GM12891 (cell line): ENCODE measurements at places on chromosomes 3 and 15.

GRCh38 chr15:85335193-85335942 is 45.0 kb upstream of the AKAP13 start:
- no peak for DNase-seq

DNA sequence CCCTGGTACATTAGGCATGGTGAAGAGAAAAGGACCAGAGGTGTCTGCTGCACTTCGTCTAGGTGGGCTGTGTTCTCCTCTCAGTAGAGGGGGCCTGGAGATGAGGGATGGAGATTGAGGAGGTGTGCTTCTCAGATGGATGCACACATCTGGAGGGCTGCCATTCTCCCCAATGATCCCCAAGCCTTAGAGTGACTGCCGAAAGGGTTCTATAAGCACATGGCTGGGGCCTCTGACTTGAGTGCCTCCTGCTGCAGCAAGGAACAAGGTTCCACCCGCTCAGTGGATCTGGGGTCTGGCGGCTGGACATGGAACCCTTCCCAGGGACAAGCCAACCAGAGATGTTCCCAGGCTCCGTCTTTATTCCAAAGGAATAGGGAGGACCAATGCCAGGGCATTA is 66.8 kb downstream of the CPN2 start:
- no peak for DNase-seq

DNA sequence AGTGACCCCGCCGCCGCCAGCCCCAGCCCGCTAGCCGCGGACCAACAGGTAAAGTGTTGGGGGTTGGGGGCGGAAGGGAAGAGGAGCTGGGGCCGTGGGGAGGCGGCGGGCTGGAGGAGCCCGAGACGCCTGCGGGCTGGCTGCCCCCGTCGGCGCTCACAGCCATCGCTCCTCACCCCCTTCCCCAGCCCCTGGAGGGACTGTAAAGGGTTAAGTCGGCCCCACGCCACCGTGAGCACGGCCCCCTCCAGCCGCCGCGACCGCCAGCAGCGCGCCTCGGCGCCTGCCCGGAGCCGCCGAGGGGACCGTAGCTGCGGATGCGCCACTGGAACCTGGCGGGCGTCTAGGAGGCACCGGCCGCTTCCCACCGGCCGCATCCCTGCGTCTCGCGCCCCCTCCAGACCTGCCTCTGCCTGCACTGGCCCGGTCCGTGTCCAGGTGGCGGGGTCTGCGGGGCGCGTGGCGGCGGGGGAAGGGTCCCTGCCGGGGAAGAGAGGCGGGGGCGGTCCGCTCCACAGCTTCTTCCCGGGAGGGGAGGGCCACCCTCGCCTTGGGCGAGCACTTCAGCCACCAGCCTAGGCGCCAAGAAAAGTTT is 522 bp downstream of the MED12L start:
- DNase-seq: peak; percentile 42

- no peak for DNase-seq
These were observed 15.3 kb upstream of the UNC13C start for GRCh38 chr15:53962646-53963561.

GRCh38 chr3:133561679-133562078 is 11.8 kb upstream of the CDV3 start:
- no peak for DNase-seq

DNA sequence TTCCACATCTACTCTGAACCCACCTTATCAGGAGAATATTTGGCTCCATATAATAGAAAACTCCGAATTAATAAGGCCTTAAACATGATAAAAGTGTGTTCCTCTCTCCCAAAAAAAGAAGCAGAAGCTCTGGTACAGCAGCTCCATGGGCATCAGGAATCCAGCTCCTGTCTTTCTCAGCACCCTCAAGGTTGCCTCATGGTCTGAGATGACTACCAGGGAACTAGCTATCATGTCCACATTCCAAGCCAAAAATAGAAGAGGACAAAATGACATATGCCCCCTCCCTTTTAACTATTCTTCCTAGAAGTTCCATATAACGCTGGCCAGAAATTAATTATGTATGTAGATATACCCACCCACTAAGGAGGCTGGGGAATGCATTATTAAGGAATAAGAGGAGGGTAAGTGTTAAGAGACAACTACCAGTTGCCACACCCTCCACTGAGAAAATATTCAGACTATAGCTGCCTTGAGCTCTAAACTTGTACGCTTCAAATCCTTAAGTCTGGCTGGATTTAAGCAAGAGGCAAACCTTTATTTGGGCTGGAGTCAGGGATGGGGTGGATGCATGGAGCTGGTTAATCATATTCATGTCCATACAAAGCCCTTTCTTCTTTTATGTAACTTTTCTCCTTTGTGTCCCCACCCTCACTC is 35.8 kb upstream of the CTDSPL start:
- DNase-seq: no peak

DNA sequence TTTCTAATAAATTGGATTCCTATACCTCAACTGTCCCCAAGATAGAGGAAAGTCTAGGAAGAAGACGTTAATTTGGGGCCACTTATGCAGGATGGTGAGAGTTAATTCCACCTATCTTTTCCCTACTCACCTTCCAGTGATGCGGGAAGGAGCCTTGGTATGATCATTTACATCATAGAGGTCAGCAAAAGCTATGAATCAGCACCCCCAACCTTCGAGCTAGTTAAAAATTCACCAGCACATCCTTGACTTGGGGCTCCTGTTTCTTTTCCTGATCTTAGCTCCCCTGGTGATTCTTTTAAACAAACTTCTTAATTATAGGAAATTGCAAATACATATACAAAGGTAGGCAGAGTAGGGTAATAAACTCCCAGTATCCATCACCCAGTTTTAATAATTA is 366.6 kb downstream of the SOX2 start:
- DNase-seq: no peak

DNA sequence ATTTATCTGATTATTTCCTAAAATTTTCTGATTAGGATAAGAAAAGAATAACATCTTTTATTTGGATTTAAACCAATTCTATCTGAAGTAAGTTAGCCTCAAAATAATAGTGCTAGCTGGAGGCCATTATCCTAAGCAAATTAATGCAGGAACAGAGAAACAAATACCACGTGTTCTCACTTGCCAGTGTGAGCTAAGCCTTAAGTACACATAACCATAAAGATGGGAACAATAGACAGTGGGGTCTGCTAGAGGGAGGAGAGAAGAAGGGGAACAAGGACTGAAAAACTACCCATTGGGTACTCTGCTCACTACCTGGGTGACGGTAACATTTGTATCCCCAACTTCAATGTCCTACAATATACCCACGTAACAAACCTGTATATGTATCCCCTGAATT is 31.3 kb upstream of the LYSMD4 start:
- no peak for DNase-seq

GRCh38 chr3:16112910-16113504 is 61.5 kb upstream of the GALNT15 start:
- no peak for DNase-seq

GRCh38 chr3:112640930-112641801 is at the start of gene CCDC80:
CCDC80 (minus strand) TSS chr3:112641143; CDS start chr3:112639905, 1,238 bp downstream.
- no peak for DNase-seq

DNA sequence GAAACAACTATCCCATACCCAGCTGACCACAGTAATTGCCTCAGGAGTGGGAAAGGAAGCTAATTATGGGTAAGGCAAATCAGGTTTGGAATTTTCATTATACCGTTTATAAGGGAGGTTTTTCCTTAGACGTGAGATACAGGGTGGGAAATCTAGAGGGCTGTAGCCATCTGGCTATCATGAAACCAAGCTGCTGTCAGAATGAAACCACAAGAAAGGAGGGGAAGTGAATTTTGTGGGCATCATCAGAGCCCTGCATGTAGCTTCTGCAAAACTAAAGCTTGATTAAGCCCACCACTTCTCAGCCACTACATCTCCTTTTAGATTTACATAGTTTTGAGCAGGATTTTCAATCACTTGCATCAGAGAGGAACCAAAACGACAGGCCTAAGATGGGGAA is 893.5 kb downstream of the TUSC7 start:
- no peak for DNase-seq

- DNase-seq: no peak
These were observed 79.9 kb downstream of the CHSY1 start for GRCh38 chr15:101171954-101172353.

- no peak for DNase-seq
These were observed 1141.0 kb downstream of the IGSF11 start for GRCh38 chr3:117893638-117894037.

DNA sequence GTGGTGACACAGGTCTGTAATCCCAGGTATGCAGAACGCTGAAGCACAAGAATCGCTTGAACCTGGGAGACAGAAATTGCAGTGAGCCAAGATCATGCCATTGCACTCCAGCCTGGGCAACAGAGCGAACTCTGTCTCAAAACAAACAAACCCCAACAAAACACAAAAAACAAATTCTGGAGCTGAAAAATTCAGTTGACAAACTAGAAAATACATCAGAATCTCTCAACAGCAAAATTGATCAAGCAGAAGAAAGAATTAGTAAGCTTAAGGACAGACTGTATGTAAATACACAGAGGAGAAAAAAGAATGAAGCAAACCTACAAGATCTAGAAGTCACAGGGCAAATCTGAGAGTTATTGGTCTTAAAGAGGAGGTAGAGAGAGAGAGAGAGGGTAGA is 25.3 kb downstream of the NCBP2 start:
- no peak for DNase-seq

DNA sequence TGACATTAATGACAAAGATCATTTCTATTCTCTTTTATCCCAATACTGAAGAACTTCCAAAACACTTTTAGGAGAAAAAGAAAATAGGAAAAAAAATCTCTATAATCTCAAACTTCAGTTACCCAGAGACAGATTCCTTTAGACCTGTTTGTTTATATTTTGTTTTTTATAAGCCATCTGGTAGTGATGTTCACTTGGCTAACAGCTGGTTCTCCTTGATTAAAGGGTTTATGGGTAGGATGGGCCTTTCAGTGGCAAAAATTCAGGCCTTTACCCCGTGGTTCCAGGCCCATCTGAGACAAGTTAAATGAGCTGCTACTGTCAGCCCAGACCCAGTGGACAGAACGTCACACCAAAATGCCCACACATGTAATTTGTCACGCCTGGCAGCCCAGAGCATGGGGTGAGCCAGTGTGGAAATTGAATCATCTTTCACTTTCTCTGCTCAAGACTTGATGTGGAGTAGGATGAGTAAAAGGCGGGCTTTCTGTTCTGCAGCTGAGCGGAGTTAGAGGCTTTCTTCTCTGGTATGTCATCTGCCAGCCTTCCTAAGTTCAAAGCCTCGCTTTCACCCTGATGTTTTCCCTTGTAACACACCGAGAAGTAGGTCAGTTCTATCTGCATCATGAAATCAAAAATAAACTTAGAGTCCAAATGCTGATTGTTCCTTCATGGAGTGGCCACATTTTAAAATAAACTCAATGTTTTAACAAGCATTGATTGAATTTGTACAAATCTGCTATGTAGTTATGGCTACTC is 62.5 kb upstream of the SKOR1 start:
- DNase-seq: peak; percentile 26

GRCh38 chr3:174229916-174230315 is 629.2 kb upstream of the NAALADL2 start:
- no peak for DNase-seq

DNA sequence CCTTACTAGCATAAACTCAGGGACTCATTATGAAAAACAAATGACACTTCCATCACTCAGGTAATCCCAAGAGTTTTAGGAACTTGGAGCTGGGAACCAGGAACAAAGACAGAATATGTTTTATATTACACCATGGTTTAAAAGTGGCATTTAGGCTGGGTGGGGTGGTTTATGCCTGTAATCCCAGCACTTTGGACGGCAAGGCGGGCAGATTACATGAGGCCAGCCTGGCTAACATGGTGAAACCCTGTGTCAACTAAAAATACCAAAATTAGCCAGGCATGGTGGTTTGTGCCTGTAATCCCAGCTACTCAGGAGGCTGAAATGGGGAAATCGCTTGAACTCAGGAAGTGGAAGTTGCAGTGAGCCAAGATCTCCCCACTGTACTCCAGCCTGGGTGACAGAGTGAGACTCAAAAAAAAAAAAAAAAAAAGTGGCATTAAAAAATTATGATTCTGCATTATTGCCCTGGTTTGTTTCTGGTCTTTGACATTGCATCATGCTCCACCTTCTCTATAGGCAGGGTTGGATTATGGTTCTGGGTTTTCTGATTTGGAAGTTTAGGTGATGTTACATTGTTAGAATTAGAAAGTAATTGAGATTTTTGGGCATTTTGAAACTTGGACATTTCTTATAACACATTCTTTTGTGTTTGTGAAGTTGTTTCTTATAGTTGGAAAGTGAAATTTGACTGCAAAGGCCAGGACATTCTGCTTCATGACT is 19.0 kb downstream of the SQOR start:
- DNase-seq: no peak

DNA sequence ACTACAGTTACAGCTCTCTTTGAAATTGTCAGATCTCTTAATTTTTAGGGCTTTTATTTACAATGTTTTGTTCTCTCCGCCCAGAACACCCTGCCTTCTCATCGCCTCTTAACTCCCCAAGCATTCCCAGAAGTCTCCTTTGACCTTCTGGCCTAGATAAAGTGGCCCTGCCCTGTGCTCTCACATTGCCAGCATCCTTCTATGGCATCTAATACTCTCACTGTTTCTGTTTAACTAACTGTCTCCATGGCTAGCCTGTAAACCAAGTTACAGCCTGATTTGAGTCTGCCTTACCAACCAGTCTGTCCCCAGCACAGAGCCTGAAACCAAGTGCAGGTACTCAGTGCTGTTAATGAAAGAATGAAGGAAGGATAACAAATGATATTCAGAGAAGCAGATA is 19.9 kb downstream of the COL8A1 start:
- DNase-seq: no peak

DNA sequence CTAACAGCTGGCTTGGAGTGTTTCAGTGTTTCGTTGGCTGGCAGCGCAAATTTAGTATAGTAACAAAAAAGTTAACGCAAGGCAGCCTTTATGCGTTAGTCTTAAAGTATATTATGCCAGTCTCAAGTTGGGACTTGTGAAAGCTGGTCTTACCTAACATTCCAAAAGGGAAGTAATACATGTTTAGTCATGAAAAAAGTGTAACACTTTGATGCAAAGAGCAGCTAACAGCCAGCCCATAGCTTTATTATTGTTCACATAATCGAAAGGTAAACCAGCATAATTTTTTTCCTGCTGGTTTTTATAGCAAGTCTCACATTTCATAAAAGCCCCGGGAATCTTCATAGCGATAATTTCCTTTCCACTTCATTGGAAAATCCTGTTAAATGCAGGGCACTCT is 2.4 kb upstream of the GPR87 start:
- no peak for DNase-seq

GRCh38 chr3:84082726-84083125 is 876.1 kb upstream of the CADM2 start:
- DNase-seq: no peak

DNA sequence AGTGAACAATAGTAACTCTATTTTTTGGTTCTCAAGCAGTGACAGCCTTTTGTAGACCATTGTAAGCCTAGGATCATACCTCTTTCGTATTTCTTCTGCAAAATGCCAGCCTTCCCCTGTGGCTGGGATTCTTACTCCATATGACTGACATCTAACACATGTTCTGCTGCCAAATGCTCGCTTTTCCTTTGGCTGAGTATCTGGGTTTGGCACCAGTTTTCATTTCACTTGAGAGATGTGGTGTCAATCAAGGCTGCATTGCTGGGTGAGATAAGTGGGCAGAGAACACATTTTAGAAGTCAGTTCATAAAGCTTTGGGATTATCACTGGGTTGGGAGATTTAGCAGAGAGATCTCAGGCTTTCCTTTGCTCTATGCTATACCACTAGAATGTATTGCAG is 514.7 kb upstream of the SGO1 start:
- no peak for DNase-seq

GRCh38 chr3:141080431-141080830 is 29.3 kb downstream of the SPSB4 start:
- no peak for DNase-seq
